ENCODE measurements at places on chromosomes 4 and X.

DNA sequence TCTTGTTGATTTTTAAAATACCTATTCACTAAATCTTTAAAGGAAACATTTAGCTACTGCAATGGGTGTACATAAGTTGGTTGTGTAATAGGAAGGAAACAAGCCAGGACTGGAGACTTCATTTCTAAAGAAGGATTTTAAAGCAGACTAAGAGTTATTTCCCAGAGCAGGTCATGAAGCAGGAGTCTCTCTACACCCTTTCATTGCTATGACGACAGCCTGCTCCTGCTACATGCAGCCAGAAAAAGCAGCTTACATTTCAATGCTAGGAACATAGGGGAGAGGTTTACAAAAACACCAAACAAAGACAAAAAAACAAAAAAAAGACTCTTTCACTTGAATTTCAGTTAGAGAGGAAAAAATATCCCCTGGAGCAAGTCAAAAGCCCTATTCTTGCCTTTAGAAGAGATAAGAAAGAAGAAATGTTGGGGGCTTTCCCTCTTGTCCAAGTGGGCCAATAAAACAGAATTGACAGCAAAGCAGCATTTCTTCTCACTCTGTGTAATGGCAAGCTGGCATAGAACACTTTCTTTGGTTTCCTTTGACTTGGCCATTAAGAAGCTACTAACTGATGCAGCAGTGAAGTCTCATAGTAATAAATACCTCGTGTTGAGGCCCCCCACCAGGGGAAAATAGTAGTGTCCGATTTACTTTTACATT lies 3.4 kb downstream of the SPARCL1 start:
- DNase-seq = no peak

DNA sequence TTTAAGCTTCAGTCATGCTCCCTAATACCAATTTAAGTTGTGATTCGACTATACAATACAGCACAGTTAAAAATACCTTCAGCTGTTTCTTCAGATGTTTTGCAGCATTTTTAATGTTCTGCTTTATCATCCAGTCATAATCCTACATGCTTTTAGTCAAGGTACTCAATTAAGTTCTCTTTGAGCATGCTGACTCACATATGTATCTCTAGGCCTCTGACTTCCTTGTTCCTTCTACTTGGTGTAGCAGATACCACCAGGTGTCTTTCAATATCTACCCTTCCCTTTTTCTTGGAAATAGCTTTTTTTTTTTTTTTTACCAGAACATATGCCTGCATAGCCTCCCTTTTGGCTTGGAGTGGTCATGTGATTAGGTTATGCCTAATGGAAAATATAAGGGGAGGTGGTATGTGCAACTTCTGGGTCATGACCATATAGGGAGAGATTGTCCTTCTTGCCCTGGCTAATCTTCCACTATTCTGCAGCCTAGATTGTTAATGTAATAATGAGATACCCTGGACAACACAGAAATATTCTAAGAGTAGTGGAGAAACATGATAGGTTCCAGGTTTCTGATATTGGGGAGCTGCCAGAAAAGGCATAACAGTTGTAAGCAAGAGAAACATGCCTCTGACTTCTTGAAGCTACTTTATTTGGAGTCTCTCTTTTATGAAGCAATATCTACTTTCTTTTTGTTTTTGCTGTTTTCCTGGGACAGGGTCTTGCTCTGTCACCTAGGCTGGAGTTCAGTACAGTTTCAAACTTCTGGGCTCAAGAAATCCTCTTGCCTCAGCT lies 737.2 kb upstream of the SLIT2 start:
- no peak for DNase-seq

DNA sequence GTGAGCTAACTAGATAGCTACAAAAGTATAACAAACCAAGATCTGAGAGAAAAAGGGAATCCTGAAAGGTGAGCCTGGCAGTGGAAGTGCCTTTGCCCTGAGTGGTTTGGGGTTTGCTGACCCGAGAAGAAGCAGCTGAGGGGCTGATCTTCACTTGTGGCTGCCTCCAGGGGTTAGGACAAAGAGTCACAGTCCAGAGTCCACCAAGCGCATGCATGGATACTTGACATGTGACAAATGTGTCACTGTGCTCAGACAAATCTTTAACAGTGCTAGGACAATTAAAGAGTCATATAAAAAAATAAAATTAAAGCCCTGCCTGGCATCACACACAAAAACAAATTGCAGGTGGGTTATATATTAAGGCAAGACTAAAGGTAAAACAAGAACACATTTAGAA lies 26.4 kb downstream of the HMGB3 start:
- DNase-seq = no peak

DNA sequence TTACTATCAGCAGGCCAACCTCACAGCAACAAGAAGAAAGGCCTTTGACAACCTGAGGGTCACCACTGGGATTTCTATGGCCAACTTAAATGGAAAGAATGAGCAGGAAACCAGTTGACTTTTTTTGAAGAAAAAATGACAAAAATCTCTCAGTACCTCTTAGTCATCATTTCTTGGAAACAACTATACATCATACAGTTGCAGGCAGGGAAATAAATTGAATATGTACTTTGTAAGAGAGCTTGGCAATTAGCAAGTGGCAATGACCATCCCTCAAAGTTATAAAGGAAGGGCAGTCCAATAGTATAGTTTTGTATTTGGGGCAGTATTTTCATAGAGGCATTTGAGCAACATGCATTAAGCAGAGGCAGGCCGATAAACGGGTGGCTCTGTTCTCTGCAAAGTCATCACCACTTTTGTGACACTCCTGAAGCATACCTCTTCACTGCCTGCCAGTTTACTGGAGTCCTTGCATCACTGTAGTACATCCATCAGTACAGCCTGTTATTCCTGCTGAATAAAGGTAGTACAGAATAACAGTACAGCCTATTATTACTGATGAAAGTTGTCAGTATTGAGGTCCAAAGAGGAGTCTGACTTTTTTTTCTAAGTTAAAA lies 83.3 kb upstream of the AMELX start:
- no peak for DNase-seq

- DNase-seq = no peak
These were observed 249.7 kb upstream of the TET2 start for GRCh38 chr4:104896660-104897645.

- DNase-seq = no peak
These were observed 48.5 kb downstream of the MRPL1 start for GRCh38 chr4:77911091-77911490.

GRCh38 chr4:5814421-5814820 lies 78.5 kb downstream of the CRMP1 start:
- no peak for DNase-seq

- no peak for DNase-seq
These were observed 48.6 kb downstream of the FAM53A start for GRCh38 chr4:1635464-1635863.

DNA sequence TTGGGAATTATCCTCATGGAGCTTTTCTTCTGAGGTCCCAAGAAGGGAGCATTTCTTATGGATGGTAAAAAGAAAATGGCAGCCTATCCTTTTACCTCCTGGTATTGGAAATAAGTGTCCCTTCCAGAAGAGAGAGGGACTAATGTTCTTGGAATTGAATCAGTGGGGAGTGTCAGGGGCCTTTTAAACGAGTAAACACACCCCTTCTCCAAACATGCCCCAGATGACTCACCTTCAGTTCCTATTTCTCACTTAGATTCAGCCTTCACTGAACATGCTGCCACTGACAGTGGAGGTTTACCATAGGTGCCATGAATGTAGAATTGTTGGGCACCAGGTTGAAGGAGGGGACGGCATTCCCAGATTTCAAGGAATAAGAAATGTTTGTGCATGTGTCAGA lies 19.0 kb downstream of the MAGEC2 start:
- no peak for DNase-seq

DNA sequence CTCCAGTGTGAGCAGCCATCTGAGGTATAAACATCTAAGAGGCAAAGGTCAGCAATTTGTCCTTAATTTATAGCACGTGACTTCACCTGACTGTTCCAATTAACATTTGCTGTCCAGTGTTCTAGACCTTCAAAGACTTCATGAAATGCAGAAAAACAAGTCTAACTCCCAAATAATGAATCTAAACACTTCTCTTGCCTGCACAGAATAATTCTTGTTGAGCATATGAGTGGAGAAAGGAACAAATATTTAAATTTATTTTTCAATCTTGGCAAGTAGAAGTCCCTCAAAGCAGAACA lies 12.0 kb downstream of the RFC1 start:
- DNase-seq = no peak

DNA sequence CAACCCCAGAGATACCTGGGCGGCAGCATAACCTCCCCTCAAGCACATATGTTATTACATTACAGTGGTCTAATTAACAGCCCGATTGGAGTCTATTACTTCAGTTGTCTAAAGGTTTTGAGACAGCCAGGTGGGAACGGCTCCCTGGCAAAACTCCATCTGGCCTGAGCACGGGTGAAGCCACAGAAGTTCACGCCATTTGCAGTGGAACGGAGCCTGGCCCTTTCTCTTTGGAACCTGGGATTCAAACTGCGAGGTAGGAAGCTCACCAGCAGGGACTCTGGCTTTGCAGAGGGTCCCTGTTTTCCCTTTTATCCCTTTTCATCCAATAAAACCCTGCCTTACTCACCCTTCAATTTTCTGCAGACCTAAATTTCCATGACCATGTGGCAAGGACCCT lies 45.9 kb upstream of the NEIL3 start:
- DNase-seq = no peak

DNA sequence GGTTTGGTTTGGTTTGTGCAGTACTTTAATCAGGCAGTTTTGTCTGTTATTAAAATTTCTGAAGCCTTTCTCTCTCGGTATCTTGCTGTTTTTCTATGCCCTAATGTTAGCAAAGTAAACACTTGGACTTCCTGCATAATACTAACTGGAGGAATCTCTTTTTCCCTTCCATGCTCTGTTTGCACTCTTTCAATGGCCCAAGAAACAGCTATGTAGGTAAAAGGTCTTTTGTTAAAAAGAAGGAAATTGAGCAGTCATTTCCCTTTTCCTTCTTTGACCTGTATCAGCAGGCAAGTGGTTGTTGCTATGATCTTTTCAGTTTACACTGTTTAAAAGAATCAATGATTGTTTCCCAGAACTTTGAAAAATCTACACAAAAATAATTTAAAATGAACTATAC lies 82.7 kb downstream of the CCSER1 start:
- no peak for DNase-seq

GRCh38 chr4:35038845-35039244 lies 1205.5 kb downstream of the ARAP2 start:
- DNase-seq = no peak

- DNase-seq = no peak
These were observed 30.3 kb downstream of the ARAP2 start for GRCh38 chr4:36213977-36214376.

GRCh38 chrX:129553619-129554288 lies 13.7 kb downstream of the OCRL start:
- no peak for DNase-seq

DNA sequence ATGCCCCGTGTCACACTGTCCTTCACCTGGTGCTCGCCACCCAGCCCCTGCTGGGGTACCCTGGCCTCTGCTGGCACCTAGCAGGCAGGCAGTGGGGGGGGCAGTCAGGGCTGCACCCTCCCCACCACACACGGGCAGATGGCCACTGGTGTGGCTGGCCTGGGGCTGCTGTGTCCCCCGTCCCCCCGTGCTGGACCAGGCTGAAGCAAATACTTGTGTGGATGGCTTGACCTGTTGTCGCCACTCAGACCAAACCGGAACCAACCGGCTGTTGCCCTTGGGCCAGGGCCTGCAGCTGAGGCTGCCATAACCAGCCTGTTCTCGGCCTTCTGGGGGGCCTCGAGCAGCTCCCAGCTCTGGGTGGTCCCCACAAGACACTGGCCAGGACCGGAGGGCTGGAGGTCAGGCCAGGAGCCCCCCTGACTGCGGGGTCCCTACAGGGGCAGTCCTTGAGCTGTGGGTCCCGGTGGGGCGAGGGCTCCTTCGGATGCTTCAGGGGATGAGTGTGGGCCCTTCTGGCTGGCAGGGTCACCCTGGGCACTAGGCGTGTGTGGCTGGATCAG lies 4.3 kb downstream of the FGFR3 start:
- no peak for DNase-seq

GRCh38 chrX:85569686-85570085 lies 190.2 kb upstream of the POF1B start:
- DNase-seq = no peak

DNA sequence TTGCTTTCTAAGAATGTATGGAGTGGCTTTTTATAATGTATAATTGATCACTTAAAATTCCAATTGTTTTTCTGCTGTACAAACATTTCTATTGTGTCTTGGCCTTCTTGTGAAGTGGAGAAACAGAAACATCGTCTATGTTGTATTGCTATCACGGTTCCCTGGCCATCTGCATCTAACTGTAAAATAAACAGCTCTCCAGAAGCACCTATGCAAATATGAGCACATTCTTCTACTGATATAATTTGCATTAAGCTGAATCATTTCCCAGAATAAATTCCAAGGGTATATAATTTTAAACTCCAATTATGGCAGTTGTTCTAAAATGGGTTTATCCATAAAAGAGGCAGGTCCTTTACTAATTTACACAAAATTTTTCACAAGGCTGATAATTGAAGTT lies 261.6 kb upstream of the STS start:
- DNase-seq = no peak

DNA sequence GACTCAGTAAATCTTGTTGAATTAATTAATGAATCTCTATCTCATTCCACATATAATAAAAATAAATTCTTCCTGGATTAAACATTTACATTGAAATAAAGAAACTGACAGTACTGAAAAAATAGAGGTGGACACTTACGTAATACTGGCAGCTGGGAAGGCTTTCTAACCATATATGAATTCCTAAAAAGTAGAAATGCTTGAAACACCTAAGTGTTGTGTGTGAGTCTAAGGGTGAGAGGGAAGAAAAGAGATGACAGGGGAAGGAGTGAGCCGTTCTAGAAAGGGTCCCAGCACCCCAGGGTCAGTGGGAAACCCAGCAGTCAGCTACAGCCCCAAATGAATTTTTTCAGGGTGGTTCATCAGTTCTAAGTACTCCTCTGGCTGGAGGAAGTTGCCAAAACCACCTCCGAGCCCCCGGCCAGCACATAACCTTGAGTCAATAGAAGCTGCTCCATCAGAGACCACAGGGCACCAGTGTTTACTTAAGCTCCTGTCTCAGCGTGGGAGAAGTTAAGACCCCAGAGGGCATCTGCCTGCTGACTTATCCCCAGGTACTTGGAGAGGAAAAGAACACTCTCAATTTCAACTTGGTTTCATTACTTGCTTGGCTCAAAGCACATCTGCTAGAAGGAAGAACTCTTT lies 18.3 kb downstream of the GAB3 start:
- no peak for DNase-seq

DNA sequence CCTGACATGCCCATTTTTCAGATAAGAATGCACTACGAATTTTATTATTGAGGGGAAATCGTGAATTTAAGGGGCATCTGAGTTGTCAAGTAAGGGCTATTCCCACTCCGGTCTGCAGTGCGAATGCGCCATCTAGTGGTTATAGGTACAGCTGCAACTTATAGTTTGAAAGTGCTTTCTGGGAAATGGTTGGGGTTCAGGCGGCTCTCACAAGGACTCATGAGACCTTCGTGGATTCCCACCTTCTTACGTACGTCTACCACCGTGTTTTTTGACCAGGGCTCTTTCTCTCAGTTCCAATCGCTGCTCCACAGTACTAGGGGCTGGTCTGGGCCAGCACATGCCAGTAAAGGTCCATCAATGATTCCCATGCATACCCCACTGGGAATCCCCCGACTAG lies 12.3 kb downstream of the MSL3 start:
- peak; percentile 39 for DNase-seq

GRCh38 chr4:9904976-9905587 lies 116.2 kb downstream of the SLC2A9 start:
- DNase-seq = no peak

- DNase-seq = no peak
These were observed 62.3 kb downstream of the TMA16 start for GRCh38 chr4:163556650-163557391.

GRCh38 chrX:118655561-118656246 lies 71.7 kb upstream of the IL13RA1 start:
- peak; percentile 35 for DNase-seq

- DNase-seq = no peak
These were observed 12.2 kb downstream of the TET2 start for GRCh38 chr4:105158837-105159236.
